C1 segment of cervical spinal cord (tissue), 14 donors: ENCODE measurements at places on chromosomes 4 and X.

DNA sequence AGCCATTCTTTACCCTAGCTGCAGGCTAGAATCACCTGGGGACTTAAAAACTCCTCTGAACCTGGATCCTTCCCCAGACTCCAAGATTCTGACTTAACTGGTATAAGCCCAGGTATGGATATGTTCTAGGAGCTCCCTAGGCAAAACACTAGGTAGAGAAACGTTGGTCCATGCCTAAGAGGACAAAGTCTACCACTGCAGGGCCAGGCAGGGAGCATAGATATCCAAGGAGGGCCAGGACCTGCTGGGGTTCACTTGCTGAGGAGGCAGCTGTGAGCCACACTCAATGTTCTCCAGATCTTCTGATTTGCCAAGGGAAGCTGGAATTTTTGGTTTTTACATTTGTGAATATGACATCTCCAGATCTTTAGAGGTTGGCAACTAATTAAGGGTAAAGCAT, 48.6 kb upstream of the TRIM2 start:
- no peak for DNase-seq

DNA sequence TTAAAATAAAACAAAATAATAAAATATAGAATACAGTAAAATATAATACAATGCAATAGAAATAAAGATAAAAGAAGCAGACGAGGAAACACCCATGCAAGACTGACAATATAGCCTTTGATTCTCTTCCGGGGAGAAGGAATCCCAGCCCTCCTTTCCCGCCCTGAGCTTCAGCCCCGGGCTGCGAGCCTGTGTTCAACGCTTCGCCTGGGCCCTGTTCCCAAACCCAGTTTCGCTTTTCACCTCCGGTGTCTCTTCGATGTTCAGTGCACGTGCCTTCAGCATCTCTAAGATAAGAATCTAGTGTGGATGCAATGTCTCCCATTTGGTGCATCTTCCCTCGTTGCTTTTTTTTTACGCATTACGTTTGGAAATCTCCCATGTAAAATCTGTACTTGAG, 38.4 kb upstream of the ARSD start:
- DNase-seq = no peak

DNA sequence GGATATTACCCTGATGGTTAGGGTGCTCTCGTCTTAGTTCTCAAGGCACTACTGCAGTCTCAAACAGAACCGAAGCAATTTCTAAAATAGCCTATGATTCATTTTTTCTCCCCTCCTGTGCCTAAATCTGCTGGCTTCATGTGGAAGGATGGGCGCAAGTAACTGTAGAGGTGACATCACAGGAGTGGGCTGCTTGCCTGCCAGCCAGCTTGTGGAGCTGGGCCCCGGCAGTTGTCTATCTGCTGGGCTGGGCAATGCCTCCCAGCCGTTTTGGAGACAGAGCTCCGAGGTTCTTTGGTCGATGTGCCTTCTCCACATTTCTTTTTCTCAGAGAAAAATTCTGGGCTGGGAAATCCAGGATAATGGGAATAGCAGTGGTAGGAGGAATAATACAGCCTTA, 34.3 kb upstream of the CITED1 start:
- no peak for DNase-seq

GRCh38 chr4:145279122-145279960, 99.0 kb upstream of the OTUD4 start:
- no peak for DNase-seq

DNA sequence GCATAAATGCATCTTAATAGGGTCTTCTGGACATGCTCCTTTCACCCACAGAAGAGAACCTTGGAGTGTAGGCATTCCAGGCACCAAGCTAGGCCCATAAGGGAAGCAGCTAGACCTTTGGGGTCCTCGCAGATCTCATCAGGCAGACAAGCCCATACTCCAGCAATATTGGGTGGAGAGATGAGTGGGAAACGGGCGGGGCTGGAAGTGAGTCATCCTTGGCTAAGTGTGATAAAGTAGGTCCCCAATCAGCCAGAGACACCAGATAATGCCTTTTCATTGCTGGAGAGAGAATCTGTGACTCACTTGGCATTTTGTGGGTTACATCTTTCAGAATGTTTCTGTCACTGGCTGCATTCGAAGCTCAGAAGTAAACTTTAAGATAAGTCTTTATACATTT, 133.3 kb upstream of the MBNL3 start:
- DNase-seq = no peak

DNA sequence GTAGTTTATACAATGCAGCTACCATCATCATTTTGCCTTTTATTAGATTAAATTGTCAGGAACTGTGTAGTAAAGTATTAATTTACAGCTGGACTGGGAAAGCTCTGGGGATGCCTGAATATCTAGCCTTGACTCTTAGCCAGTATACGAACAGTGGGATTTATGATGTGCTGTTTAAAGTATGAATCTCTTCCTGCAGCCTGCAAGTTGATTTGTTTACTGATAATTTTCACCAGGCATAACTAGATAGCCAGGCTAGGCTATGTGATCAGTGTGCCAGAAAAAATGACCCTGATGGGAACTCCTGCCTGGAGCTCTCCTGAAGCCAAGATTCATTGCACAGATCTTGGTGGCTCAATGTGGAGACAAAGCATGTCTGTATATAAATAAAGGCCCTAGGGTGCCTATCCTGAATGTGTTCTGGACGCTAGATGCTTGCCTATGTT, 119.2 kb downstream of the SCLT1 start:
- peak; percentile 31 for DNase-seq

GRCh38 chr4:175441256-175441655, 370.8 kb downstream of the GPM6A start:
- no peak for DNase-seq

- no peak for DNase-seq
Measured at GRCh38 chr4:74263551-74263950, 44.7 kb upstream of the EPGN start.

DNA sequence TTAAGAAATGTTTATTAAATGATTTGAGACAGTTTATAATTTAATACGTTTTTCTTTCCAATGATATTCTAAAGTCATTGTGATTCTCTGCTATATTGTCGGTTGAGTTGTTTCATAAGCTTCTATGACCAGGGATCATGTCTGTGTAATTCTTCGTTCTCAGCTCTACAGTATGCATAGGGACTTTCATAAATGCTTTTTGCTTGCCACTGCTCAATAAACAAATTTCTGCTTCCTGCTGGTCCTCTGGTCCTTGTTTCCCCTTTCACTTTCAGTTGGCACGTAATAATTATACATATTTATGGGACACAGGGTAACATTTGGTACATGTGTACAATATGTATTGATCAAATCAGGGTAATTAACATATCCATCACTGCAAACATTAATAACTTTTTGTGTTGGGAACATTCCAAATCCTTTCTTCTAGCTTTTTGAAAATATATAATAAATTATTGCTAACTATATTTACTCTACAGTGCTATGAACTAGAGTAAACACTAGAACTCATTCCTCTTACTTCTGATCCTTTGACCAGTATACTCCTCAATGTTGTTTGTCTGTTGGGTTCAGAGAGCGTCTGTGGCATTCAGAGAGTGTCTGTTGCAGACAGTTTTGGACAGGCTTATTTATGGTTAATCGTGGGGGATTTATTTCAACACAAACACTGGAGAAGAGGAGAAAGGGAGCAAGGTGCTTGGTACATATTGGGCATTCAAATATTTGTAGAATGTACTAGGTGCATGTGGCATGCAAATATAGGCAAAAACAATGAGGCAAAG, 68.3 kb upstream of the SPANXB1 start:
- DNase-seq = no peak

GRCh38 chr4:96093057-96093456, 253.2 kb downstream of the PDHA2 start:
- DNase-seq = no peak

- no peak for DNase-seq
Measured at GRCh38 chr4:183633476-183634400, 25.2 kb downstream of the RWDD4 start.

DNA sequence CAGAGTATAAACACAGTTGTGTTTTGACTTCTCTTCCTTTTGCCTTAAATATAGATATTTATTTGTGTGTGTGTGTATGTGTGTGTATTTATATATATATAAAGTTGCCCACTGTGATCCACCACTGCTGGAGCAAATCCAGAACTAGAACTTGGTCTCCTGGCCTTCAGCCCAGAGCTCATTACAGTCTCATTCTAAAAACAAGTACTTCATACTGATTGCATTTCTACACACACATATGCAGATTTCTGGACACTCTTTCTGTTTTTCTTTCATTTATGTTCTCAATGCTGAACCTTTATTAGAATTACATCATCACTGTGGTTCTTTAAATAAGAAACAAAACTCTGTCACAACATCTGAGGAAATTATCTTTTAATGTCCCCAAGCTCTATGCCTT, 381 bp downstream of the TXK start:
- DNase-seq = no peak

GRCh38 chr4:112176596-112176995, 31.3 kb downstream of the FAM241A start:
- no peak for DNase-seq

GRCh38 chrX:47143894-47144625, 442 bp downstream of the NDUFB11 start:
- peak; percentile 66 for DNase-seq

GRCh38 chr4:138555584-138555983, 313.4 kb upstream of the SLC7A11 start:
- DNase-seq = no peak

DNA sequence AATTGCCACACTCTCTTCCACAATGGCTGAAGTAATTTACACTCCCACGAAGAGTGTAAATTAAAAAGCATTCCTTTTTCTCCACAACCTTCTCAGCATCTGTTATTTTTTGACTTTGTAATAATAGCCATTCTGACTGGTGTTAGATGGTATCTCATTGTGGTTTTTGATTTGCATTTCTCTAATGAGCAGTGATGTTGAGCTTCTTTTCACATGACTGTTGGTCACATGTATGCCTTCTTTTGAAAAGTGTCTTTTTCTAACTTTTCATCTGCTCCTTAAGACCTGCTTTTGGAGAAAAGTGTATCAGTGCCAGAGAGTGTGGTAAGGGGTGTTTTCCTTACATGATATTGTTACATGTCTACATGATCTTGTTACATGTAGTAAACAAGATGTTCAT, 25.7 kb downstream of the GUCY1A1 start:
- no peak for DNase-seq

DNA sequence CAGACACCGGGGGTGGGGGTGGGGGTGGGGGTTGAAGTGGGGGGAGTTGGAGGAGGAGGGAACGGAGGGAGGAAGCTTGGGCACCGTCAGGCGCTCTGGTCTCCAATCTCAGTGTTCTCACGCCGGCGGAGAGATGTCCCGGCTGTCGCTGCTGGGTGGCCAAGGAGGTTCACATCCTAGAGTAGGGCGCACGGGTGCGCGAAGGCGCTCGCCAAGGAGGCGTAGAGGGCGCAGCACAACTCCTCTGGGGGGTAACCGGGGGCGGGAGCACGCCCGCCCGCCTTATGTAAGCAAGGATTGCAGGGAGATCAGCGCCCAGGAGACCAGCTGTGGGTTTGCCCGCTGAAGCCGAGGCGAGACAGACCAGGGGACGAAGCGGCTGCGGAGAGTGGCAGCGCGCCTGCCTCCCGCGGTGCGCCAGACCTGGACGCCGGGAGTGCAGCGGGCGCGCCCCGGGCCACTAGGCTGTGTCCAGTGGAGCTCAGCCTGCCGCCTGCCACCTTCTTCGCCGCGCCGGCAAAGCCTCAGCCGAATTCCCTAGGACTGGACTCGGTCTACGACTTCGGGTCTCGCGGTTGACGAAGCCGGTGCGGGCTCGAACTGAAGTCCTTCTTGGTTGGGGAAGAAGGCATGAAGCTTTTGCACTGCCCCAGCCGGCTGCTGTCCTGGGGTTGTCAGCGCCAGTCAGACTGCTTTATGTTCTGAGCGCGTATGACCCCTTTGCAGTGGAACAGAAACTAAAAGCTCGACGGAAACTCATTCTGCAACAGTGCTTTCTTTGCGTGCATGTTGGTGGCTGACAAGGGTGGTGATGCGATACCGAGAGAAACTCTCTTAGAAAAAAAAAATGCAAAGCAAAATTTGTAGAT, 707 bp upstream of the UNC5C start:
- DNase-seq = peak; percentile 94

DNA sequence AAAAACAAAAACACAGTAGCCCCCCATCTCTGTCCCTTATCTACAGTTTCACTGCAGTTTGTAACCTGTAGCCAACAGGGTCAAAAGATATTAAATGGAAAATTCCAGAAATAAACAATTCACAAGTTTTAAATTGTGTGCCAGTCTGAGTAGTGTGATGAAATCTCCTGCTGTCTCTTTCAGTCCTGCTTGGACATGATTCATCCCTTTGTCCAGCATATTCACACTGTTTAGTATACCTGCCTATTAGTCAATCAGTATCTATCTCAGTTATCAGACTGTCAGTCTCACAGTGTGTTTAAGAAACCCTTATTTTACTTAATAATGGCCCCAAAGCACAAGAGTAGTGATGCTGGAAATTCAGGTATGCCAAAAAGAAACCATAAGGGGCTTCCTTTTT, 21.9 kb downstream of the CNOT6L start:
- DNase-seq = no peak

DNA sequence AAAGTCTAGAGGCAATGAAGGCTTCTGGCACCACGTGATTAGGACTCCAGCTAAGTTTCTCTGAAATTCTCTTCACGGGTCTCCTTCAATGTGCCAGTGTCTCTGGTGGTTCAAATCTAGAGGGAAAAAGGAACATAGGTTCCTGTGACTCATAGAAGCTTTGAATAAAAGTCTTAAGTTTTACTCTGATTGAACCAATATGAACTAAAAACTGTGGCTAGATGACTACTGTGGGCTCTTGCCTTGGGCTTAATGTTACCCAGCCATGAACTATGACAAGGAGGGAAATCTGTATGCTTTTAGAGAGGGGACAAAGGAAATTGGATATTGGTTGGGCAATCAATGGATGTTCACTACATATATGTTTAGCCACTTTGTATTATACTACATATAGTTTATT, 49.9 kb upstream of the TEX13D start:
- no peak for DNase-seq

- no peak for DNase-seq
Measured at GRCh38 chrX:2632533-2633504, 58.3 kb upstream of the CD99 start.

DNA sequence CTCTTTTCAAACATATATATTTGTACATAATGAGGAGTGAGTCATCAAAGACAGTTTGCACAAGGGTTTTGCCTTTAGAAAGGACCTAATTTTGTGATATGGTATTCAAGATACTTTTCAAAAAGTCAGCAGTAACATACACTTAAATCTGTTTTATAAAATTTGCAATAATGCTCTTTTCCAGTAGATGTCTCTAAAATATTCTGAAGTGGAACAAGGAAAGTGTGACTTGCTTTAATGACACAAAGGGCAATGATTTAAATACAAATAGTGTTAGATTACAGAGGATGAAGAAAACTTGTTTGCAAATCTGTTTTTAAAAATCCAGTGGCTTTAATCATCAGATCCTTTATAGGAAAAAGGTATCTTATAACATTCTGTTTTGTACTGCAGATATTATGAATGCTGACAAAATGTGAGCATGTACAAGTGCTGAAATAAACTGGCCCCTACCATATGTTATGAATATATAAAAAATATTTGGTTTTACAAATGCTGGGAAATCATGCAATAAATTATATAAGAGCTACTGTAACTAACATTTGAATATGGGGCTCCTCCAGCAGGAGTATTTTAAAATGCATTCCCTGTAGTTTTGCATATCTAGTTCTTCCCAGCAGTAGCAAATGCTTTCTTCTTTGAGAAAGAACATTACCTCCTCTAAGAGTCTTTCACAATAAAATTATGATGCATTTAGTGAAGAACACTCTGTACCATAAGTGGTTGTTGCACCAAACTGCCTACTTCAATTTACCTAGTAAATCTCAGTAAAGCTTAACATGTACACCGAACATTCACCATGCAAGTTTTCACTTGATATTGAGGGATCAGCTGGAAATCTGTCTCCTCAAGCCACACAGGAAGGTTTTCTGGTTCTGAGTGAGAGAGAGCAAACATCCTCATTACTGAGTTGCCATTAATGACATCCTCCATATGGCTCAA, 20.2 kb downstream of the MMRN1 start:
- DNase-seq = no peak
